ENCODE measurements at places on chromosomes 6 and 20.

GRCh38 chr6:16822975-16823717 lies 61.9 kb upstream of the ATXN1 start:
- no peak for DNase-seq

DNA sequence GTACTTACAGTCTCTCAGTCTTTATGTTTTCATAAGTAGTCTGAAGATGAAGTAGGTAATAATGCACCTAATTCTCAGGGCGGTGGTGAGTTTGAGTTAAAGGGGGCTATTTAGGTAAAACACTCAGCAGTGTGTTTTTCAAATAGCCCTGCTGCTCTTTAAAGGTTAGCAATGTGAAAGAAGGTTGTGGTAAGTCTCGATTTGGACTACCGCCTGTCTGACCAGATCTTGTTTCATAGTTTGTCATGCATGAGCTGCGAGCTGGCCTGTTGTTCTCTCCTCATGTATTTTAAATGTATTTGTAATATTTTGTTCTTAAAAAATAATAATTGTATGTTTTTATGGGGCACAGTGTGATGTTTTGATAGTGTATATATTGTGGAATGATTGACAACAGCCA lies 340.2 kb downstream of the DHX35 start:
- DNase-seq, result no peak

GRCh38 chr6:134372603-134373281 lies 54.8 kb upstream of the SGK1 start:
- DNase-seq, result peak; percentile 27

GRCh38 chr6:7143476-7143974 lies 35.8 kb downstream of the RREB1 start:
- DNase-seq, result no peak

- no peak for DNase-seq
These were observed 7.5 kb upstream of the ZSWIM1 start for GRCh38 chr20:45873409-45874103.

- peak; percentile 57 for DNase-seq
These were observed 123.1 kb downstream of the RPS12 start for GRCh38 chr6:132937466-132937906.

GRCh38 chr20:19381947-19382346 lies 169.5 kb downstream of the SLC24A3 start:
- no peak for DNase-seq

DNA sequence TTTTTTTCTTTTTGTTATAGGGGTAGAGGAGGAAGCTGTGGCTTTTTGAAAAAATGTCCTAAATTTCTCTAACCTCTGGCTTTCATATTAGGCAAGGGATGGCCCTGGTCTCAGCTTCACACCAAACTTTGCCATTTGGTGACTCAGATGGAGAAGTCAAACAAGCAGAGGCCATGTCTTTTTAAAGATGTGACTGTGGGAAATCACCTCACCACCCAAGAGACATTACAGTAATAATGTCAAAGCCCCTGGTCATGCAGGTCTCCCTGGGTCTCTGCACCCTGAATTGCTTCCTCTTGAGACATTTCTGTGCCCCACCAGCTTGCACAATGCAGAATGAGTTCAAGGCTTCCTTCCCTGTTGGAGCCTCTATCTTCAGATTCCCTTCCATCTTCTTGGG lies 39.5 kb upstream of the ADGRF5 start:
- no peak for DNase-seq

DNA sequence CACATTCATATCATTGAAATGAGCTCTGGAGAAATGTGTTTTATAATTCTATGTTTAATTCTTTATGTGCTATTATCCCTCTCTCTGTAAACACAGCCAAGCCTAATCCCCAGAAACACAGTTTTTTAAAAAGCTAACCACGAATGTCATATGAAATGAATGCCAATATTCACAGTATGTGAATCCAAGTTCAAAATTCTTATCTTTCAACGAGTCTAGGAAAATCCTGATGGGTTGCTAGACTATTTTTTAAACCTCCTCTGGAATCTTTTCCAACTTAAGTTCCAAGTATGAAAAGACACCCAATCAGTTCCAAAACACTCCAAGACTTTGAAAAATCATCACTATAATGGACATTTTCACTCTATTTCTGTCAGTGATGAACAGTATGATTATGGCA lies 689.3 kb downstream of the HACE1 start:
- DNase-seq, result no peak

GRCh38 chr6:125951323-125951722 lies 5.2 kb upstream of the HINT3 start:
- DNase-seq, result no peak

- no peak for DNase-seq
These were observed 24.2 kb downstream of the GLP1R start for GRCh38 chr6:39072830-39073229.

GRCh38 chr6:42520786-42521607 lies 42.8 kb upstream of the UBR2 start:
- no peak for DNase-seq

DNA sequence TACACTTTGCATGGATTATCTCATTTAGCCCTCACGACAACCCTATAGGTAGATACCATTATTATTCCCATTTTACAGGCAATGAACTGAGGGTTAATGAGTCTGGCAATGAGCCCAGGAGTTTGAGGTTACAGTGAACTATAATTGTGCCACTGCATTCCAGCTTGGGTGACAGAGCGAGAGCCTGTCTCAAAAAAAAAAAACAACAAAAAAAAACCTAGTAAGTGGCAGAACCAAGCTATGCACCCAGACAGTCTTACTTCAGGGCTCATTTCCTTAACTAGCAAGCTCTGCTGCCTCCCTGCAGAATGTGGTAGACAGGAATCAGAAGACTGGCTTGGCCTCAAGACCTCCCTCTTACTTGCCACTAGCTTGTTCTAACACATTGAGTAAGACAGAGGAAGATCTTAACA lies 71.9 kb upstream of the RREB1 start:
- no peak for DNase-seq

- no peak for DNase-seq
These were observed 45.5 kb downstream of the CEP43 start for GRCh38 chr6:167044696-167045095.

DNA sequence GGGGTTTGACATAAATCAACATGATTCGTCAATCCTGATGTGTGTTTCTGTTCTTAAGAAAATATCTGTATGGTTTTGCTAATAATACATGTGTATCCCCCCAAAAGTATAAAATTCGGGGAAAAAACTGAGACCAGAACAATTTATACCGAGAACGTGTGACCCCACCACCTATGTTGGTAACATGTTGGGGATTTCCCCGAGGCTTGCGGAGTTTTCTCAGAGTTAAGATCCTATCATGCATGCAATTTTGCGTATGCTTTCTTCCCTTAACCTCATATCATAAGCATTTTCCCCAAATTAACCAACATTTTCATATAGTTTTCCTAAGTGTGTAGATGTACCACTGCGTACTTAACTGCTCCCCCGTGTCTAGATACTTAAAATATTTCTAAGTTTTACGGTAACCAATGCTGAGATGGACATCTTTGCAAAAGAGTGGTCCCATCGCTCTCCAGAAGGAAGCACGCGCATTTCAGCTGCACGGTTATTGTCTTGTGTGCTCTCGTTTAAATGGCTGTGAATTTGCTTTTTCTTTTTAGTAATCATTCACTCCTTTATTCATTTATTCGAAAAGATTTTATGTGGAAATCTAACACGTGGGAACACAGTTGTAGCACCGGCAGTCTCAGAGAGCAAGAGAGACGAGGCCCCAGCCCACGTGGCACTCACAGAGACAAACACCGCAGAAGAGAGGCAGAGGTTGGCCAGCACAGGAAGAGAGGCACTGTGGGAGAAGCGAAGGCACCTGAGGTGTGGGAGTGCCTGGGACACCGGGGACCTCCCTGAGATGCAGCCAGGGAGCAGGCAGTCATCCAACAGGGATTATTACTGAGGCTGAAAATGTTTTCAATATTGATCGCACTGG lies 13.2 kb upstream of the IRF4 start:
- DNase-seq, result no peak

DNA sequence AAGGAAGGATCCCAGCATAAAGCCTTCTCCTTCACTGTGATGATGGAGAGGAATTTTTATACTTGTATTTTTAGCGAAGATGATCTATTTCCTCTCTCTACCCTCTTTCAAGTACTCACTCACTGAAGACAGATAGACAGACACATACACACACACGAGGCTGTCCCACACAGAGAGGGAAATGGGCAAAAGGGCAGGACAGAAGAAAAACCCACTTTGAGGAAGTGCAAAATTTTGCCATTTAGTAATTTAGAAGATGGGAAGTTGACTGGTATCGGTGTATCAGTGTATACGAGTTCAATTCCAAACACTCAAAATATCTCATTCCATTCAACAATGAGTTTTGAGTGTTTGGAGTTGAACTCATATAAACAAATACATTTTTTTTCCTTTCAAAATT lies 30.9 kb downstream of the HEBP2 start:
- no peak for DNase-seq

DNA sequence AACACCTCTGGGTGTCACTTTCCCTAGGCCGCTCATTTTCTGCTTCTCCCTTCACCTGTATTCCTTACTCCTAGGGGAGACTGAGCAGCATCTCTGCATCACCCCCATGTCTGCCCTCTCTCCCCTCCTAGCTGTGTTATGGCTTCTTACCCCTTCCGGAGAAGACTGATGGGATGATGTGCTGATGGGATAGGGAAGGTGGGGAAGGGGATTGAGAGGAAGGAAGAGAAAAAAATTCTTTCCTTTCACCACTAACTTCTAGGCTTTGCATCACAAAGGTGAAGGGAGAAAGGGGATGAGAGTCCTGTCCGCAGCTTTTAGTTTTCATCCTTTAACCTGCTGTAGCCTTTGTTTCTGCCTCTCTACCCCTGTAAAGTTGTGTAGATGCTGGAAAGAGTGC lies 26.7 kb downstream of the AKAP7 start:
- no peak for DNase-seq

GRCh38 chr6:89087881-89088280 lies 7.3 kb downstream of the PNRC1 start:
- no peak for DNase-seq

DNA sequence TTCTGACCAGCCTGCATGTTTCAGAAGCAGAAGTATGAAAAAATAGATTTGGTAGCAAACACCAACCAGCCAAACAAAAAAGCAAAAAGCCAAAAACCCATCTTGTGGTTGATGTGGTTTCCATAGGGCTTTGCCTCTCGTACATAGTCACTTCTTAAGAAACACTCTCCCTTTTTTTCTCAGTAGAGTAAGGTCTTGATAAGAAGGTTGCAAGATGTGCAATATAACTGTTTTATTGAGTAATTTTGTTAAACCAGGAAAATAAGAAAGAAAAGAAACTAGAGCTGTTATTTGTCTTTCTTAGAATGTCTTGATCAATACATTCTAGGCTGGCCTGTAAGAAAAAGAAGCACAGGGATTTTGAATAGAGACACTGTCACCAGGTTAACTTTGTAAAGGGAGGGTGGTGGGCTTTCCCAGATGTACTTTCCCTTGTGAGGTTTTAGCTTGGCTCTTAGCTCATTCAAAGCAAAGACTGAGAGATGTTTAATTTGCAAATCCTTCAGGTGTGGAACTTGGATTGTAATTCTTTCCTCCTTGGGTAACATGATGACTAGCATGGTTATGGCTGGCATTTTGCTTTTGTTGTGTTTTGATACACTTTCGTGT lies 49.7 kb downstream of the AKAP12 start:
- no peak for DNase-seq

- DNase-seq, result no peak
These were observed 176.2 kb upstream of the PROKR2 start for GRCh38 chr20:5492937-5493336.

DNA sequence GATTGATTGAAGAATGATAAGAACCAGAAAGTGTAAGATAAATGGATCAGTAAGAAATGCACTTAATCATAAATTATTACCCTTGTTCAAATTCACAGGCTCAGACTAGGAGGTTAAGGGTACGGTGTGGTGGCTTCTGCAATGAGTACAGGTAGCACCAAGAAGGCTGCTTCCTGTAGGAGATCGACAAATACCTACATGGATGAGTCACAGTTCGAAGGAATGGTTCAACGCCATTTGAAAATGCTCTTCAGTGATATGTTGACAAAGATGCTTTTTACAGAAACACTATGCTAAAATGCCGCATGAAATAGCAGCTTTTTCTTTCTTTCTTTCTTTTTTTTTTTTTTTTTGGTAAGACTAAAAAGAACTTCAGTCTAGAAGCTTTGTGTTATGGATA lies 116.2 kb downstream of the DTNBP1 start:
- no peak for DNase-seq

DNA sequence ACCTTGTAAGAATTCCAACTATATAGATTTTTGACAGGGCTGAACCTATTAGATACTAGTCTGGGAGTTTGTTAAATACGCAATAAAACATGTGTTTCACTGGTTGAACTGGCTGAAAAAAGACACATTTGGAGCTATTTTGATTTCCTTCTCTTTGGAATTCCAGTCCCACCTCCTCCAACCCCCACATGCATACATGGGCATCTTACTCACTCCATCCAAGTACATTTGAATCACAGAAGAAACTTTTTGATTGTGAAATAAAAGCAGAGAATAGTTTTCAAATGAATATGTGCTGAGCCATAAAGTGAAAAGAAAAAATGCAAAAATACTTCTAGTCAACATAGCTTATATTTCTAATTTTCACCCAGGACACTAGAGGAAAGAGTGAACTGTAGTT lies 33.9 kb upstream of the STXBP5 start:
- DNase-seq, result no peak

- no peak for DNase-seq
These were observed 218.4 kb downstream of the MAFB start for GRCh38 chr20:40470445-40471260.

DNA sequence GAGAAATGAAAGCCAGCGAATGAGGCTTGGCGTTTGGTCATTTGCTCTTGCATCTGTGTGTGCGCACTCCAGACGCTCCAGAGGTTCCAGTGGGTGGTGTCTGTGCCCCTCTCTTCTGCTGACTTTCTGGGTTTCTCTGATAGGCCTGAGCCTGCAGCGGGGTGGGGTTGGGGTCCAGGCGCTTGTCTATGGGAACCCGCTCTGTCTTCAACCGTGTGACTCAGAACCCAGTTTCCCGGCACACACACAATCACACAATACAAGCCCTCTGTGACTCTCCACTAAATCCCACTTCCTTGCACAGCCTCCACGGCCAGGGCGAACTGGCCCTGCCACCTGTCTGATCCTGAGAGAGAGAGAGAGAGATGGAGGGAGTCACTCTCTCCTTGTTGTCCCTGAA lies 24.6 kb downstream of the RBM38 start:
- no peak for DNase-seq

GRCh38 chr20:969868-970267 lies 32.2 kb downstream of the RSPO4 start:
- no peak for DNase-seq

DNA sequence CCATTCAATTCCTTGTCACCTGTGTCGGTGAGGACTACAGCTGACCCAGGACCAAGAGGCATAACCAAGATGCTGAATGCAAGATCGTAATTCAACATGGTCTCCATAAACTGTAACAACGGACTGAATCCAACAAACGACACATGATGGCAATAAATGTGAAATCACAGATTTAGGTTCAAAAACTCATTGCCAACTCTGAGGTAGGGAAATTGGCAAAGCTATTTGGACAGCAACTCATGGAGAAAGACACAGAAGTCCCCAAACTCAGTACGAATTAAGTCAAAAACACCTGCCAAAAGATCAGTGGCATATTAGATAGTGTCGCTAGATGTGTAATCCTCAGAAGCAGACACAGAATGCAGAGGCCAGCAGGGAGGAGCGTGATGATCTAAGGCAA lies 25.0 kb downstream of the CPNE5 start:
- no peak for DNase-seq

GRCh38 chr20:53707371-53708055 lies 113.9 kb upstream of the ZNF217 start:
- DNase-seq, result no peak

GRCh38 chr6:34084591-34085290 lies 61.1 kb downstream of the GRM4 start:
- no peak for DNase-seq
